ENCODE measurements at places on chromosomes 12 and 14.

DNA sequence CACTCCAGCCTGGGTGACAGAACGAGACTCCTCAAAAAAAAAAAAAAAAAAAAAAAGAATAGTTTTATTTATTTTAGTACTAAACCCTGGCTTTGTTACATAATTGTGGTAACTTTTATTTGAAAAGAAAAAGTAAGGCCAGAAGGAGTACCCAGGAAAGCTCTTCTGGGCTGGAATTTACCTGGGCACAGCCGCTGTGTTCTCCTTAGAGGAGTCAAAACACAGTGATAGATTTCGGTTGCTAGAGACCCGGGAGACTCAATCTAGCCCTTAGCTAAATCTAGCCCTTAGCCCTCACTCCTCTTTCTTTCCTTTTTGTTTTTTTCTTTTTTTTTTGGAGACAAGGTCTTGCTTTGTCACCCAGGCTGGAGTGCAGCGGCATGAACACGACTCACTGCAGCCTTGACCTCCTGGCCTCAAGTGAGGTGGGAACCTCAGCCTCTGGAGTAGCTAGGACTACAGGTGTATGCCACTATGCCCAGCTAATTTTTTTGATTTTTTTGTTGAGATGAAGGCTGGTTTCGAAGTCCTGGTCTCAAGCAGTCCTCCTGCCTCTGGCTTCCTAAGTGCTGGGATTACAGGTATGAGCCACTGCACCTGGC is 49.7 kb downstream of the SYNE2 start:
- no peak for DNase-seq

DNA sequence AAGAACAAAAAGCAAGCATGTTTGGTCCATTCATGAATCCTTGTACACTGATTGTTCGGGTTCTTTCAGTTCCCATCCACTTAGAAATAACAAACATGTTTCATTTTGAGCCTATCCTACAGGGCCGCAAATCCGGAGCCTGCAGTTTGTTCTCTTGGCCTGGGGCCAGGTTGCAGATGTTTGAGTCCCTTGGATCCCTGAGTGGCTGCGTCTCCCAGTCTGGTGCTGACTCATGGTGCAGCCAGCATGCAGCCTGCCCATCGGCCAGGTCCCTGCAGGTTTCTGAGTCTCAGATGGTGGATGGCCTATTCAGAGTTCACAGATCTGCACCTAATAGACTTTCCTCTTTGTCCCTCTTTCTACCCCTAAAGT is 1.9 kb upstream of the DYNC1H1 start:
- no peak for DNase-seq

DNA sequence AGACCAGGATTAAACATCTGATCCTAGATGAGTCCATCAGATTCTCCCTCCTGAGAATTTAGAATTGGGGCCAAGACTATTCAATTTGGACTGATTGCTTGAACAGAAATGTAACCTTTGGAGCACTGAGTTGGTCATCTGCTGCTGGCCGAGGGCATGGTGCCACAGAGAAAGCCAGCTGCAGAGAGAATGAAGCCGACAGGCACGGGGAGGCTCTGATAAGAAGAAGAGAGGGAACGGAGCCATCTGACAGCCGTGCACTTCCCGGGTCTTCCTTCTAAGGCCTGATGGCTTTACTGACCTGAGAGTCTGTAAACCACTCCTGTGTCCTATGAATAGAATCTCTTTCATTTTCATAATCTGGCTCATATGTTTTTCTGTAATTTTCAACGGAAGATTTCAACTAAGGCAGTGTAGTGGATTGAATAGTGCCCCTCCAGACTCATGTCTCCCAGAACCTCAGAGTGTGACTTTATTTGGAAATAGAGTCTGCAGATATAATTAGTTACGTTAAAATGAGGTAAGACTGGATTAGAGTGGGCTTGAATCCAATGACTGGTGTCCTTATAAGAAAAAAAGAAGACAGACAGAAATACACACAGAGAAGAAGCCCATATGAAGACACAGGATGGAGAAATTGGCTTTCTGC is 39.1 kb upstream of the FRS2 start:
- no peak for DNase-seq

DNA sequence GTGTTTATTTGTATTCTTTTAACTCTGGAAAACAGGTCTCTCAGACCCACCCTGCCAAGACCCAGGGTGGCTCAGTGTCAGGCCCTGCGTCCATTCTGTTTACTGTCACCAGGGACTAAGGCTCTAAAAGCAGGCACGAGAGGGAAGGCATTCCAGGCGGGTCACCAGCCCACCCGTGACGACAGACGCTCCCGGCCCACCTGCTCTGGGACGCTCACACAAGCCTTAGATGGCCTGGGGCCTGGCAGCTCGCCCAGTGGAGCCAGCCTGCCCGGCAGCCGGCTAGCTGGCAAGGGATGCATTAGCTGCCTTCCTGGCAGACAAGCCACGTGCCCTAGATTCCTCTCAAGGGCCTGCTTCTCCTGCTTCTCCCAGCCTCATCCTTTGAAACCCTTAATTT is 9.2 kb upstream of the NUAK1 start:
- DNase-seq = no peak
